NCI-H2081 (cell line): ENCODE measurements at places on chromosomes 12 and 14.

DNA sequence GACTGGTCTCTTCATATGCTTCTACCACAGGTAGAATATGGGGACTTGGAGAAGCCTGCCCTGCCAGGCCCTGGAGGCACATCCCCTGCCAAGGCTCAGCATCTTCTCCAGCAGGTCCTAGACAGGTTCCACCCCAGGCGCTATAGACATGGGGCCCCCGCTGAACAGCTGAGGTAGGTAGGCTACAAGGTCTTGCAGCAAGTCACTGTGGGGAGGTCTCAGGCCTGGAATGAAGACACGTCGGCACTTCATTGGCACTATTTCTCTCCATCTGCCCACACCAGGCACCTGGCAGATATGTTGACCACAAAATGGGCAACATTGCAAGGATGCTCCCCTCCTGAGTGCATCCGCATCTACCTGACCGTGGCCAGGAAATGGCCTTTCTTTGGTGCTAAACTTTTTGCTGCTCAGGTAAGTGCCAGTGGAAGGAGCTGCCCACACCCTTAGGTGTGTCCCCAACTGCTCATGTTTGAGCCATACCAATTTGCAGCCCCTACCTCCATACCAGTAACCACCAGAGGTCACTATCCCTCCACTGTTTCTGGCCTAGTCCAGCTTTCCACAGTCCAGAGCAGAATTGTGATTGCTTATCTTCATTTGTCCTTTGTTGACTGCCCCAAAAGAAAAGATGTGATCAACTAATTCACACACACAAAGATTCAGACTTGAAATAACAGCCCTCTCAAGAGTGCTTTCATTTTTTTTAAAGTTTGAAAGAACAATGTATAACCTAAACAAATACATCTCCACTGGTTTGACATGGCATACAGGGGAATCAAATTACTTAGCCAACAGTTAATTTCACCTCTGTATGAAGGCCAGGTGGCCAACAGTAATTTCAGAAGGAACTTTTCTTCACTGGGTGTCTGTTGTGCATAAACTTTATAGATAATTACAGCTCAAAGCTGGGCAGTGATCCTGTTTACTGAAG, 16.1 kb downstream of the PIGH start:
- peak; percentile 45 for DNase-seq

- DNase-seq: no peak
Observed at GRCh38 chr12:110811972-110812371, 34.8 kb upstream of the CCDC63 start.

GRCh38 chr14:94963051-94963450, 193.1 kb upstream of the GSC start:
- no peak for DNase-seq

DNA sequence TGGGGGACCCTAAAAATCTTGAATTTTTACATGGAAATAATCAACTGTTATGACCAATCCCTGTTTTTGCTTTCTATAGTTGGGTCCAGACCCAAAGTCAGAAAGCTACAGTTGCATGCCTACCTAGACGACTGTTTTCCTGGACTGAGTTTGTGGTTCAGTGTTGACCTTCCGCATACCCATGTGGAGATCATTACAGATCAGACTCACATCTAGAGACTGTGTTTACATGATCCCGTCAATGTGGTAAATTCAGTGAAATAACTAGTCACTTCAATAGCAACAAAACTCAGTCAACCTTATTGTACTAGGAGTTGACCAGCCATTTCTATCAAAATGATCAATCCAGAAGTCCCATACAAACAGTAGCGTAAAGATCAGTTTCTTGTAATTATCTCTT, 257.6 kb downstream of the EGLN3 start:
- no peak for DNase-seq

- no peak for DNase-seq
Observed at GRCh38 chr14:105271224-105271890, 23.0 kb downstream of the BTBD6 start.

DNA sequence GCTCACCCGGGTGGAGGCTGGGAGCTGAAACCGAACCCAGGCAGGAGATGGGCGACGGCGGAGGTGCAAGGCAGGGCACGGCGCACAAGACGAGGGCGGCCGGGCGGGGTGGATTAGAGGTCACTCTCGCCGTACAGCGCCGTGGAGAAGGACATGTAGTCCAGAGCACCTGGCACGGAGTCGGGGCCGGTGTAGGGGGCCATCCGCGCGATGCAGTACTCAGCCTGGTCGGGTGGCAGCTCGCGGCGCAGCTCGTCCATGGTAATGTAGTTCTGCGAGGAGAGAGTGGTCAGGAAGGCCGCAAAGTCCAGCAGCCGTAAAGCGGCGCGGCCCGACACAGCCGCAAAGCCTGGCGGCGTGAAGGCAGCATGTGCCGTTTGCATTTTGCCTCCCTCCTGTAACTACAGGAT, 81.9 kb upstream of the ZFP36L1 start:
- no peak for DNase-seq

- no peak for DNase-seq
Observed at GRCh38 chr14:74551431-74552371, 58.1 kb downstream of the ISCA2 start.

DNA sequence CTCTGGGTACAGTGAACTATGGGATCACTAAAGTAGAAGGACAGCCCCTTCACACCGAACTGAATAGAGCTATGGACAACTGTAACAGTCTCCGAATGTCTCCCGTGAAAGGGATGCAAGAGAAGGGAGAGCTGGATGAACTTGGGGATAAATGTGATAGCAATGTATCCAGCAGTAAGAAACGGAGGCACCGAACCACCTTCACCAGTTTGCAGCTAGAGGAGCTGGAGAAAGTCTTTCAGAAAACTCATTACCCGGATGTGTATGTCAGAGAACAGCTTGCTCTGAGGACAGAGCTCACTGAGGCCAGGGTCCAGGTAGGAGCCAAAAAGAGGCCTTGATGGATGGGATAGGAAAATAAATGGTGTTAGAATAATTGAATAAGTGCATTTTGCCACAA, 3.5 kb downstream of the ALX1 start:
- no peak for DNase-seq

GRCh38 chr12:29152223-29152868, 3.3 kb downstream of the FAR2 start:
- DNase-seq: no peak

DNA sequence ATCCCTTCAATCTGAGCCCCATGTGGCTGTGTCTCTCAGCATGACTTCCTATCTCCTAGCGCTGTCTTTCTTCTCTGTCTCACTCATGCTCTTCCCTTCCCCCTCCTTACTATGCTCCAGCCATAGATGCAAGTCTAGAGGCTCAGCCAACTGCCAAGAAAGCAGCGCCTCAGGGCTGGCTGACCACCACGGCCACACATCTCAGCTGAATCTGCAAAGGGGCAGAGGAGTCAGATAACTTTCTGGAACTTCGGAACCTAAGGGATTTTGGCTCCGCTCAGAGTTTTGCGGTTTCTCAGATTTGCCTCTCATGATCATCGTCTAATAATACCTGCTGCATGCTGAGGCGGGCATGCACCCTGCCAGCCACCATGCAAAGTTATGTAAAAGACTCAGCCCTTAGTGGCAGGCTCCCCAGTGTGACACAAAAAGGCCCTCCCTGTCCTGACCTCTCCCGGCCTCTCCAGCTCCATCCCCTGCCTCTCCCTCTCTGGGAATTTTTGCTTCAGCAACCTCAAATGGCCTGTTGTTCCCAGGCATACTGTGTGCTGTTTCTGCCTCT, 5.0 kb upstream of the FGF6 start:
- no peak for DNase-seq

DNA sequence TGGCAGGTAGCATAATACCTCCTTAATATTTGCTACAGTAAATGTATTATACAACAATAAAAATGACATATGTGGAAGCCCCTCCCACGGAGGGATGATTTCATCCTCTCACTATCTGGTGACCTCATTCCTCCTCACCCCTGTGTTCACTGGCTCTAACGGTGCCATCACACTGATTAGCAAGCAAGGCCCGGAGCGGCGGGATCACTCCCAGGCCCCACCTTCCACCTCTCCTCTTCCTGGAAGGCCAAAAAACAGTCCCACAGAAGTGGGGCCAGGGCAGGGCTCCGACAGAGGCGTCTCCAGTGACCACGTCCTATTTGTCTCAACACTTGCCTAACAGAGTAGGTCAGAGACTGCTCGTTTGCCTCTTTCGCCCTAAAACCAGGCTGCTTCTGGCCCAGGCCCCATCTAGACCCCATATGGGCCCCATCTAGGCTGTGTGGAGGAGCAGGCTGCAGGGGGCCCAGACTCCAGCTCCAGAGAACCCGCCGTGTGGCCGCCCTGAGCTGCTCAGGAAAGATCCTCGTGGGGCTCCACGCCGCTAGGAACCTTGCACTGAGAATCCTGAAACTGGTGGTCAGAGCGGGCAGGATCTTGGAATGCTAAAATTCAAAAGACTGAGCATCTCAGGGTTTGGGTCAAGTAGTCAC, 3.7 kb downstream of the SELPLG start:
- DNase-seq: no peak

DNA sequence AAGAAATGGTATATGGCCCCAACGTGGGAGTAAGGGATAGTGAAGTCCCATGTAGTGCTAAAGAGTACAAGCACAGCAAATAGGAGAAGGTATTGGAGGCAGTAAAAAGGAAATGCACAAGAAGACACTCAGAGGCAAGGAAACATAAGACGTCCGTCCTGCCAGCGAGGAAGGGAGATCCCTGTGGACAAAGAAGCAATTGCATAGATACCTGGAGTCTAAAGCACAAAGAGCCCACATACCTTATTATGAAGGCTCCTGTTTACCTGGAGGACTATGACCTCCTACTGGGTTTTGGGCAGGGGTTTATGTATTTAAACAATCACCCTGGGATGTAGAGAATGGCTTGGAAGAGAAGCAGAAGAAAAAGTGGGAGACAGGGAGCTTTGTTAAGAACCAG, 341.2 kb upstream of the DCN start:
- no peak for DNase-seq

DNA sequence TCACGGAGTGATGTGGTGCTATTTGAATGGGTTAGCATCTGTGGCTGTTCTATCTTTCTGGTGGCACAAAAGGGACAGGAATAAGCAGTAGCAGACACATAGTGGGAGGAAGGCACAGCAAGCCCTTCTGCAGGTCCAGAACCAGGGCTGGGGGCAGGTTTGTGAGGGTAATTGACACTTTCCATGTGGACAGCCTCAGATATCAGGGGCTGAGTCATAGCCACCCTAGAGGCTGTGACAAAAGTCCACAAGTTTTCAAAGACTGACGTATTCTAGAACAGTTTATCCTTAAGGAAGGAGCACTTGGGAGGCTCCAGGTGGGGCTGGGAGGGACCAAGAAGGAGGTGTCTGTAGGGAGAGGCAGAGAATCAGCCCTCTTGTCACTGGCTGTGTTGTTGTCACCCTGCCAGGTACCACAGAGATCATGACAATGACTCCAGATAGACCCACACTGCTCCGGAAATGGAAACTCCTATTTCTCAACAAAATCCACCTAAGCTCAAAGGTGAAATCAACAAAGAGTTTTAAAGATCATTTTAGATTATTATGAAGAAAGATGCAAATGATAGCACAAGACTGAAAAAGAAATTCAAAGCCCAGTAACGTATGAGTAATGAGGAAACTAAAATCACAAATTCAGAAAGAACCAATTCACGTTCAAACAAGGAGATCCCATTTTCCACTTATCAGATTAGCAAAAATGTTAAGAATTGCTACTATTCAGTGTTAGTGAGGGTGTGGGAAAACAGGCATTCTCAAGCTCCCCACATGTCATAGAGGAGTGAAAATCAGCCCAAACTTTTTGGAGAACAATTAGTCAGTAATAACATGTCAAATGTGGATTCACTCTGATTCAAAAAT, 48.3 kb downstream of the NFKBIA start:
- no peak for DNase-seq

GRCh38 chr14:54567639-54568561, 972 bp downstream of the SAMD4A start:
- peak; percentile 25 for DNase-seq

DNA sequence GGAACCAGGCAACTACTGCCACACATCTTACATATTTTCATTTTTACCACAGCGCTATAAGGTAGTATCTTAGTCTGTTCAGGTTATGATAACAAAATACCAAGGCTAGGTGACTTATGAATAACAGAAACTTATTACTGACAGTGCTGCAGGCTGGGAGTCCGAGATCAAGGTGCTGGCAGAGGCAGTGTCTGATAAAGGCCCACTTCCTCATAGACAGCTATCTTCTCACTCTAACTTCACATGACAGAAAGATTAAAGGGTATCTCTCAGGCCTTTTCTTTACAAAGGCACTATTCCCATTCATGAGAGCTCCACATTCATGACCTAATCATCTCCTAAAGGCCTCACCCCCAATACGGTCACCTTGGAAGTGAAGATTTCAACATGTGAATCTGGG, 59.8 kb upstream of the MDM1 start:
- DNase-seq: no peak

- DNase-seq: no peak
Observed at GRCh38 chr14:74065746-74066575, 18.3 kb downstream of the ALDH6A1 start.

GRCh38 chr12:113287146-113287898, 47.6 kb downstream of the SLC8B1 start:
- DNase-seq: no peak

GRCh38 chr14:102103062-102103695, 16.3 kb upstream of the HSP90AA1 start:
- no peak for DNase-seq

DNA sequence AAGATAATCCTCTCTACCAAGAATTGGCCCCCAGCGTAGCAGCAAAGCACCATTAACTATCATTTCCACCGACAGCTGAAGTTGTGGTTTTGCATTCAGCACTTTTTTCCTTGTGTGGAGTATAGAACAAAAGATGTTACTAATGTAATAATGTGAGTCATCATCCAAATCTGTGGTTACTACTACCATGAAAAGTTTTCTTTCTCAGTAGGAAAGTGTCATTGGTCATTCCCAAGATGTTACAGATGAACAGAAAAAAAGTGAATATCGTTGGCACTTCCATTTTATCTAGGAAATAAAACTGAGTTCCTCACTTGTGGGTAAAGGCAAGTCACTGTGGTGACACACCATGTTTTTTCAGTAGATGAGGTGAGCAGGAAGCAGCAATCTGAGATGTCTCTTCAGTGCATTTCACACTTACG, 30.3 kb upstream of the IFNG start:
- no peak for DNase-seq

DNA sequence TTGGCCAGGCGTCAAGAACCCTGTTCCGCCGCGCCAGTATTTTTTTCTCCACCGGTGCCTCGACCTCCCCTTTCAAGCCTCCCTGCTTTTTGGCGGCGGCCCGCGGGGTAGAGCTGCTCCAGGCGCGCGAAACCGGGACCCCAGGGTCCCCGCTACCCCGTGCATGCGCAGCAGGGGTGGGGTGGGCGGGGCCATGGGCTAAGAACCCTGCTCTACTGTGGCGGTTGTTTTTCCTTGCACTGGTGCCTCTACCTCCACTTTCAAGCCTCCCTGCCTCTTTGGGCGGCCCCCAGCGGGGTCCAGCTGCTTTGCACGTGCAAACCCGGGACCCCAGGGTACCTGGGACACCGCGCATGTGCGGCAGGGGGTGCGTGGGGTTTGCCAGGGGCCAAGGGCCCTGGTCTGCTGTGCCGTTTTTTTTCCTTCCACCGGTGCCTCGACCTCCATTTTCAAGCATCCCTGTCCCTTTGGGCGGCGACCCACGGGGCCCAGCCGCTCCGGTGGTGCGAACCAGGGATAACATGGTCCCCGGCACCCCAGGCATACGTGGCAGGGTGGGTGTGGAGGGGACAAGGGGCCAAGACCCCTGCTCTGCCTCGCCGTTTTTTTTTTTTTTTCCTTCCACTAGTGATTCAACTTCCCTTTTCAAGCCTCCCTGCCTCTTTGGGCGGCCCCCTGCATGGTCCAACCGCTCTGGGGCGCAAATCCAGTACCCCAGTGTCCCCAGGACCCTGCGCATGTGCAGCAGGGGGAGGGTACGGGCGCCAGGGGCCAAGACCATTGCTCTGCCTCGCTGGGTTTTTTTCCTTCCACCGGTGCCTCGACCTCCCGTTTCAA, 326.8 kb downstream of the ALG10 start:
- DNase-seq: no peak
